Foreskin fibroblast (primary cell): ENCODE measurements at places on chromosomes 11 and 22.

GRCh38 chr22:23066200-23067022 is 3.9 kb upstream of the GNAZ start:
- DNase-seq: no peak

DNA sequence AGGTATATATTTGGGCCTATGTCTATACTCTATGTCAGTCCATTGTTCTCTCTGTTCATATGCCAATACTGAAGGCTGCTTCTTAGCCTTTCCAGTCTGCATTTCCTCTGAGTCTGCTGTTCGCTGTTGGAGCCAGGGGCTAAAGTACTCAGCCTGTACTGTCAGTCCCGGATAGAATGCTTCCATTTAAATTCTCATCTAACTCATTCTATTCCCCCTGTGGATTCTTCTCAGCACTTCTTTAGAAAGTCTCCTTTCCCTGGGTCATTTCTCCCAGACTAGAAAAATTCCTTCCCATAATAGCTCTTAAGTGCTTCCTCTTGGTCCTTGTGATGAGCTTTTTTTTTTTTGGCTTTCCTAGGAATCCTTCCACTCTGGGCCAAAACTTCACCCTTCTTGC is 293.1 kb downstream of the KIRREL3 start:
- DNase-seq: no peak

DNA sequence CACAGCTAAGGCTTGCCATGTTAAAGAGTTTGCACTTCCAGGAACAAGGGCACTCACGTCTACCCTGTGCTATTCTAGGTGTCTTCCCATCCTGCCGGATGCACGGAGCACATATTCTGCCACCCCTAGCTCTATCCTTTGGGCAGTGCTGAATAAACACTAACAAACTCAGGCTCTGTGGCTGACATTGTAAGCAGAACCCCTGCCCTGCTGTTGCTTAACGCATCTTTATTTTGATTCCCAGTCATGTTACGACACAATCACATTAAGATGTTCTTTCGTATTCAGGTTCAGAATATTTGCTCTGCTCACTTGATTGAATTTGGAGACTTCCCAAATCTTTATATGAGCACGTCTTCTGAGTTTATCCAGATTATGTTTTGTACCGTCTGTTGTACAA is 3.7 kb upstream of the HDHD5 start:
- no peak for DNase-seq

DNA sequence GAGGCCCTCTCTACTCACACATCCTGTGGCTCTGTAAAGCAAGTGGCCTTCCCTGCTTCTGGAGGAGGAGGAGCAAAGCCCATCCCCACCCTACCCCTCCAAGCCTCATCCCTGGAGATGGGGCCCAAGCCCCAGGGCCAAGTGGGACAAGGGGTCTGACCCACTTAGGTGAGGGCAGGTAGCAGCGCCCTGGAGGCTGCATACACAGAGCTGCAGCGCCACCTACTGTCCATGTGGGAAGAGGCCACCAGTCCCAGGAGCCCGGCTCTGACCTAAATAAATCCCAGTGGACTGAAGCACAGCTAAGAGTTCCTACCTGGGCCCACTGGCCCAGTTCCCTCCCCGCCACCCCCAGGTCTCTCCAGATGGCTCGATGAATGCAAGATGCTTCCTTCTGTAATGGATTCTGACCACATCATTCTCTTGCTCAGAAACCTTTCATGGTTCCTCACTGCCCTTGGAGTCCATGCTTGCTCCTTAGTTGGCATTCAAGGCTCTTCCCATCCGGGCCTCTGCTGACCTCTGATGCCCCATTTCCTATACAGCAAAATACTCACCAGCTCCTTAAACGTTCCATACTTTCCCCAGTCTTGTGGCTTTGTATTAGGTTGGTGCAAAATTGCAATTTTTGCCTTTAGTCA is 62.1 kb downstream of the THAP12 start:
- DNase-seq: peak; percentile 39

DNA sequence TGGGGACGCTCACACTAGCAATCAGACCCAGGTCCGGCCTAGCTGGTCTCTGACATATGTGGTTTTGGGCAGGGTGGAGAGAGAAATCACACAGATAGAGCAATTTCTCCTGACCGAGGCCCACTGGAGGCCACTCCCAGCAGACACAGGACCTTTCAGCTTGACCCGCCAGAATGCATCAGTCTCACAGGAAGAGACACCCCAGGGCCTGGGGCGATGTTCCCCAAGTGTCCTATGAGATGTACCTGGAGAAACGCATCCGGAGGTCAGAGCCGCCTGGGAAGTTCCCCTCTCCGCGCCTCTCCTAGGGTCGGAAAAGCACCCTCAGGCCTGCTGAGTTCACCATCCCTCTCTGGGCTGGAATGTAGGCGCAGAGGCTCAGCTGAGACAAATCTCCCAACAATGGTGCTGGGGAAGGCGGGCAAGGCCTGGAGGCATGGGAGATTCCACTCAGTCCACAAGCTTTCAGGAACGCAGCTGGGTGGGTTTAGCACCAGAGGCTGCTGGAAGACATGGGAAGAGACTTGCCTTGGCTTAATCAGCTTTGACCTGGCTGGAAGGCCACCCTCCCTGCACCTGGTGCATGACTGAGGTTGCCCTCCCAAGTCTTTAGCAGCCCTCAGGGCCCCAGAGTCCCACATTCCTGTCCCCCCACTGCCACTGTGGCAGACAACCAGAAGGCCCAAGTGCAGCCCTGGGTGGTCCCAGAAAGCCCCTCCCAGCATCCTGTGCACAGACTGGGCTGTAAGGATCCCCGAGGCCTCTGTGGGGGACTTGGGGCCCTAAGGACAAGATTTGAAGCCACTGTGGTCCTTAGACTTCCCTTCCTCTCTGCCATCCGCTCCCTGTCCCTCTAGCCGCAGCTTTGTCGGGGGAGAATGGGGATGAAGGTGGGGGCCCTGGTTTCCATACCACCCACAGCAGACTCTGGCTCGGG is 57.5 kb downstream of the RTL6 start:
- DNase-seq: no peak

GRCh38 chr11:75302371-75302770 is 49.1 kb downstream of the ARRB1 start:
- DNase-seq: no peak

DNA sequence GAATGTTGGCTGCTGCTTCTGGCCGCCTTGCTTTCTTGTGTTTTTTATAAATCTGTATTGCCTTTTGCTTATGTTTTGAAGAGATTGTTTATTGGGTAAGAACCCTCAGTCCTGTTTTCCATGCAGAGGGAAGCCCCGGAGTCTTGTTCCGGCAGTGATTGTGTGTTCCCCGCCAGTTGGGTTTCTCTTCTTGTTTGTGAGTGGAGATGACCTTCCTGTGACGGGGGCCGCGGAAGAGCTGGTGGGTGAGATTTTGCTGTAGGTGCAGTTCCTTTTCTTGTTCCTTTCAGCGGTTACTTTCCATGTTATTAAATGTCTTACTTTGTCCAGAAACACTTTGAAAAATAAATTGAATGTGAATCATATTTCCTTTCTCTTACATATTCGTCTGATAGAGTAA is 8.3 kb downstream of the TBC1D22A start:
- DNase-seq: no peak

DNA sequence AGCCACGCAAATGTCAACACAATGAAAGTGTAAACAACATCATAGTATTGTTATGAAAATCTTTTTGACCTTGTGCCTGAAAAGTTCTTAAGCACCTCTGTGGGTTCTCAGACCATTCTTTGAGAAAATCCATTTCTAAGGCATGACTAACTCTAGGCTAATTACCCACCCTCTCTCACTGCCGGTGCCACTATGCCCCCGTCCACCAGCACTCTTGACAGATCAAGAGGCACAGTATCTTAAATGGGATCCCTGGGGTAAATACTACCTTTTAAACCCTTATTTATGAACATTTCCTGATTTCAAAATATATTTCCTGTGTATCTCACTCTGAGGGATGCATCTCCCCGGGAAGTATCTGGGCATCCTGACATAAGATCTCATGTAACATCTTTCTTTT is 607.5 kb downstream of the METTL15 start:
- no peak for DNase-seq

DNA sequence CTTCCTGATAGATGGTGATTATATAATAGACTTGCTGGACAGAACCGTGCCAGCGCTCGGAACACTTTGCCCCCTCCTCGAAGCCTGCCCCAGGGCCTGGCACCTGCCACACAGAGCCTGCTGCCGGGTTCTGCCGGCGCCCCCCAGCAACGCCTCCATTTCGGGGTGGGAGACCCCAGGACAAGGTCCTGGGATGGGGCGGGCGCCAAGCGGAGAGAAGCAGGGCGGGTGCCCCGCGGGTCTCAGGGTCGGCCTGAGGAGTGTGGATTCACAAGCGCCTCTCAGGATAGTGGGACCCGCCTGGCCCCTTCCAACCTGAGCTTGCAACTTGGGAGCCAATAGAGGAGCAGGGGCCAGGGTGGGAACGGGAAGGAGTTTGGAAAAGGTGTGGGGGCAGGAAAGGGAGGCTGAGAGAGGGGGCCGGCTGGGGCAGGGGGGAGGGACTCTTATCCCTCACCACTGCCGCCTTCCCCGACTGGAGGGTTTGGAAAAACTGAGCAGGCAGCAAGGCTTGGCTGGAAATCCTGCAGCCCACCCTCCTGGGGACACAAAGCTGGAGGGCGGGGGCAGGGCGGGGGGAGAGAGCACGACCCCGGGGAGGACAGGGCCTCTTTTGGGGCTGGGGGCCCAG is 3.3 kb upstream of the BCL9L start:
- peak; percentile 70 for DNase-seq

DNA sequence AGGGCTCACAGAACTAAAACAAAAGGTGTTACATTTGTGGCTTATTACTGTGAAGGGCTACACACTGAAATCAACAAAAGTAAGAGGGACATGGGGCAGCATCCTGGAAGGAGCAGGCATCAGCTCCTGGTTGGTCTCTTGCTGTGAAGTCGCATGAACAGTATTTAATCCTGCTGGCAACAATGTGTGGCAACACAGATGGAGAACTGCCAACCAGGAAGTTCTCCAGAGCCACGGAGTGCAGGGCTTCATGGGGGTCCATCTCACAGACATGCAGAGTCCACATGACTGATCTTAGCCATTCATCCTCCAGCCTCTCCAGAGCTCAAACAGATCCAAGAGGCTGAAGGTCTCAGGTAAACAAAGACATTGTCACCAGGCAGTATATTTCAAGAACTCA is 32.8 kb upstream of the FGF3 start:
- no peak for DNase-seq

DNA sequence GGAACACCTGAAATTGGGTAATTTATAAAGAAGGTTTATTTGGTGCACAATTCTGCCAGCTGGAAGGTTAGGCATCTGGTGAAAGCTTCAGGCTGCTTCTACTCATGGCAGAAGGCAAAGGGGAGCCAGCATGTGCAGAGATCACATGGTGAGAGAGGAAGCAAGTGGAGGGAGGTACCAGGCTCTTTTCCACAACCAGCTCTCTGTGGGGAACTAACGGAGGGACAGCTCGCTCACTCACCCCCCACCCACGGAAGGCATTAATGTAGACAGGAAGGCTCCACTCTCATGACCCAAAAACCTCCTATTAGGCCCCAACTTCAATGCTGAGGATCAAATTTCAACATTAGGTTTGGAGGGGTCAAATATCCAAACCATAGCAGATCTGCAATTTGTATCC is 75.6 kb upstream of the ARHGAP32 start:
- no peak for DNase-seq

DNA sequence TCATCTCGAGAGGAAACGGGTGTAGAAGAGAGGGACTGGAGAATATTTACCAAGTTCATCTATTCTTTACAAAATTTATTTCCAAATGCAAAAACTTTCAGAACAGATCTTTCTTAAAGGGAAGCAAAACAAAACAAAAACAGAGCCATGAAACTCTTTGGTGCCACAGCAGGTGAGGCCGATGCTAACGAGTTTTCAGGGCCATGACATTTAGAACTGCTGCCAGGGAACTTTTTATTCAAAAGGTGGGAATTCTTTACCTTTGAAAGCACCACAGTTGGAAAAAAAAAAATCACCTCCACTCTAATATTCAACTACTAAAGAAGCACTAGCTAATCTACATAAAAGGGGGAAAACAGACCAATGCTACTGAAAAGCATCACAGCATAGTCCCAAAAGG is 230.1 kb downstream of the DCDC1 start:
- no peak for DNase-seq

DNA sequence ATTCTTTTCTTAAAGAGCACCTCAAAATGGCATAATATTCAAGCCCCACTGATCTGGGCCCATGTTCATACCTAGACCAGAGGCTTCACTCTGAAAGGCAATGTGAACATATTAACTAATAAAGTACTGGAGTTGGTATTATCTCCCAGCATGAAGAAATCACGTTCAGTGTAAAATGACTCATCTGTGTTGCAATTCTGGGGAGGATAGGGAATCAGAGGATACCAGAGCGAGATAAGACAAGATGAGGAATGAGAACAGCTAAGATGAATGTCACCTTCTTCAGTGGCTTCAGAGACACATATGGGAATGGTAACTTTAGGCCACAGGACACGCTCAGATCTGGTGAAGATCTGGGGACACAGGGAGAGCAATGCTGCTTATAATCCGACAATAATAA is 121.1 kb downstream of the NTM start:
- peak; percentile 14 for DNase-seq

- no peak for DNase-seq
Measured at GRCh38 chr11:19493446-19494213, 219.0 kb upstream of the NAV2 start.

DNA sequence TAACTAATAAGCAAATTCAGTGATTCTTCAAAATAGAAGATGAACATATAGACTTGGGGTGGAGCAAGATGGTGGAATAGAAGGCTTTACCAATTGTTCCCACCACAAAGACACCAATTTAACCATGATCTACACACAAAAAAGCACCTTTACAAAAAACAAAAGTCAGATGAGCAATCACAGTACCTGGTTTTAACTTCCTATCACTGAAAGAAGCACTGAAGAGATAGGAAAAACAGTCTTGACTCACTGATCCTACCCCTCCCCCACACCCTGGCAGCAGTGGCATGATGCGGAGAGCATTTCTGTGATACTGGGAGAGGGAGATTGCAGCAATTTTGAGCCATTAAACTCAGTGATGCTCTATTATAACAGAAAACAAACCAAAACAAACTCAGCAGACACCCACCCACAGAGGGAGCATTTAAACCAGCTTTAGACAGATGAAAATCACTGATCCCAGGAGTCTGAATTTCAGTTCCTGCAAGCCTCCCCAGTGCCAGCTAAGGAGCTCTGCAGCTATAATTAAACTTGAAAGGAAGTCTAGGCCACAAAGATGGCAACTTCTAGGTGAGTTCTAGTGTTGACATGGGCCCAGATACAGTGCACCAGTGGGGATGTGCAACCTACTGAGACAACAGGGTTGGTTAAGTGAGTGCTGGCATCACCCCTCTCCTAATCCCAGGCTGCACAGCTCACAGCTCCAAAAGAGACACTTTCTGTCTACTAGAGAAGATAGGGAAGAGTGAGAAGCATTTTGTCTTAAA is 161.8 kb upstream of the GRIA4 start:
- DNase-seq: no peak
